ENCODE measurements at places on chromosomes 16 and 17. TPM values are rescaled to one million over a fixed set of nuclear protein-coding genes. Genes with fewer than 3 reads are reported as not detected.

RASL10B gene
- 1.3 TPM for total RNA-seq

EVI2B gene
- total RNA-seq: 1.5 TPM

ZNF469 gene
- total RNA-seq: 0.31 TPM

MAF gene
- total RNA-seq: 19.0 TPM

GGT6 gene
- total RNA-seq: 0.09 TPM

MYH2 gene
- 0.21 TPM for total RNA-seq

MT3 gene
- total RNA-seq: not detected

PDIA2 gene
- total RNA-seq: not detected

ENPP7 gene
- 39.8 TPM for total RNA-seq

CRISPLD2 gene
- total RNA-seq: 14.8 TPM

SGSM2 gene
- 13.2 TPM for total RNA-seq
